ENCODE measurements at places on chromosomes 4 and X.

GRCh38 chrX:154477891-154478477 lies 1.1 kb downstream of the LAGE3 start:
- DNase-seq, result no peak

- peak; percentile 38 for DNase-seq
These were observed 23.2 kb downstream of the PRPS2 start for GRCh38 chrX:12814420-12814819.

DNA sequence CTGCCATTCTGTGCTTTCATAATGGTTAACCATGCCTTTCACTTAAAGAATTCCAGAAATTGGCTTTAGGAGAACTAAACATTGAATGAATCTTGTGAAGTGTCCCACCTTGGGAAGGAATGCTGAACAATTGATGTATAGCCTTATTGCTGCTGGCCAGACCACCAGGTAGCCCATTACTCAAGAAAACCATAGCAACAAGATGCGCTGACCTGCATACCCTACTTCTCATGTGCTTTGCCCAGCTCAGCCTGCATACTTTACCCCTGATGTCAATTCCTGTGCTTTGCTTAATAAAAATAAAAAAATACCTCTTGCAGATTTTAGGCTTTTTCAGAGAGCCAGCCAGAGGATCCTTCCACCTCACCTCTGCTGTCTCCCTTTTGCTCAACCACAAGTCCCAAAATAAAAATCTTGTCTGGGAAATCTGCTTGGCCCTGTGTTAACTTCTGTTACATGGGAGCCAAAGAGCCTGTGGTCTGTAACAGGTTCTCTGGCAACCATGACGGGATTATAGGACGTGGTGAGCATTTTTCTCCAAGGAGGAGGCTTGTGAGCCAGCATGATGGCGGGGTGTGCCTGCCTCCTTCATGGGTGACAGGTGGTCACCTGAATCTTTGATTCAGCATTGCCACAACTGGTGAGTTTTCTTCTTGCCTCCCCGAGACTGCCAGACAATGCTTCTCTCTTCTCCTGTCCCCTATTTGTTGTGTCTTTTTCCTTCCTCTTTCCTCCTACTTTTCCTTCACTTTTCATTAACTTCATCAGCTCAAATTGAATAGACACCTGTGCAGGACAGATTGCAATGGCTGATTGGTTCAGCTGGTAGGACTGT lies 106.8 kb downstream of the ARSJ start:
- DNase-seq, result no peak

DNA sequence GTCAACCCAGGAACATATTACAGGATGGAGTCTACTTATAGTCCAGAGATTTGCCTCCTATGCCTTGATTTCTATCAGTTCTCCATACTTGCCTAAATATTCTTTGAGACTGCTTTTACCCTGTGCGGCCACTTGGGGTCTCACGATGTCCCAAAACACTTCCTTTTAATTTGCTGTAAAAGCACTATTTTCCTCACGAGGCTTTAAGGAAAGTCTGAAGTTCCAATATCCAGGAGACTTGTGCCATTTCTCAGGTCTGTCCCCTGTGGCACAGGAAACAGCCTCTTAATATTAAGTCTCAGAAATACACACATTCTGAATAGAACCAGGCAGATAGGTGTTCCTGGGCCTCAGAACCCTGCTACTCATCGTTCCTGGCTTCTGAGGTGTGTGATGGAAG lies 142.9 kb downstream of the TMEM164 start:
- no peak for DNase-seq

- no peak for DNase-seq
These were observed 75.1 kb downstream of the CHST7 start for GRCh38 chrX:46648660-46649059.

DNA sequence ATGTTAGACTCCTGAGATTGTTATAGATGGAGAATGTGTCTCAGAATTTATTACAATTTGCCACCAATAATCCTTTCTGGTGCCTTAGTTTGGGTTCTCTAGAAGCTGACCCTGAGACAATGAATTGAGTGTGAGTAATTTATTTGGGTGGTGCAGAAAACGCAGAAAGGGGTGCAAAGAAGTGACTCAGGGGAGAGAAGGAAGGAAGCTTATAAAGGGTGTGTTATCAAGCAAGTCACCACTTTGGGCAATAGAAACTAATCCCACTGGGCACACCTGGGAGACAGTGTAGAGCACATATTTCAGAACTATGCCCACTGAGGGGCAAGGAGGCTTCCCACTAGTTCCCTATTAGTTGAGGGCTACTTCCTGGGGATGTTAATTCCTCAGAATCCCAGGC lies 320.6 kb downstream of the MID1IP1 start:
- DNase-seq, result no peak

DNA sequence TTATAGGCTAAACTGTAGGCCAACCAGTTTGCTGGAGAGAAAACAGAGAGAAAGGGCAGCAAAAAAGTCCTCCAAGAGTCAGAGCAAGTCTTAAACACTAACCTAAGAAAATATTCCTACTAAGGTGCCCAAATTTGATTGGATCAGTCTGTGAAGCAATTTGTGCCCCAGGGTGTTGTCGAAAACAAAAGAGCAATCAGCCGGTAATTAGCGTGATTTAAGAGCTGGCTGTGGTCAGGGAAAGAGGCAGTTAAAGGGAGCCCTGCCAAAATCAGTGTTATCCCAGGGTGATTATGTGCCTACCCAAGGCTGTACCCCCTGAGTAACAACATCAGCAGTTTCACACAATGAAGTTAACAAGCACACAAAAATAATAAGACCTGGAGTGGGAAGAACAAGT lies 6.4 kb upstream of the BRWD3 start:
- no peak for DNase-seq

DNA sequence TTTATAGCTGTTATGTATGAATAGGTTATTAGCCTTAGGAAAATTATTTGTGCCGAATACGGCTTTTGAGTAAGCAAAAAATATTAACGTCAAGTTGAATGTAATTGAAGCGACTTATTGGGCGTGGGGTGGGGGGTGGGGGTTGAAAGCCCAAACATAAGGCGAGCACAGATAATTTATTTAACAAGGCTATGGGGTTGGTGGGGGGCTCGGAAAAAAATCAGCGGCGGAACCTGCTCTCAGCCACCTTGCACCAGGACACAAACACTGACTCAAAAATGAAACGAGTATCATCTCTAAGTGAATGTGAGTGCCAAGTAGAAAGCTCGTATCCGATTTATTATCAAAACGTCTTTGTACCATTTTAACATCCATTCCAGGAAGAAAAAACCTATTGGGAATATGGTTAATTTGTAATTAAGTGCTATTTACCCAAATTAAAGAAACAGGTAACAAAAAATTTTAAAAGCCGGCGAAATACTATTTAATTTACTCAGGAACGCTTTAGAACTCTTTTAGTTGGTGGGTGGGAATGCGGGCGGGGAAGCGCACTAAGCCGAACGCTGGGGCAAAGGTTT lies 902 bp upstream of the LARP1B start:
- DNase-seq, result no peak

DNA sequence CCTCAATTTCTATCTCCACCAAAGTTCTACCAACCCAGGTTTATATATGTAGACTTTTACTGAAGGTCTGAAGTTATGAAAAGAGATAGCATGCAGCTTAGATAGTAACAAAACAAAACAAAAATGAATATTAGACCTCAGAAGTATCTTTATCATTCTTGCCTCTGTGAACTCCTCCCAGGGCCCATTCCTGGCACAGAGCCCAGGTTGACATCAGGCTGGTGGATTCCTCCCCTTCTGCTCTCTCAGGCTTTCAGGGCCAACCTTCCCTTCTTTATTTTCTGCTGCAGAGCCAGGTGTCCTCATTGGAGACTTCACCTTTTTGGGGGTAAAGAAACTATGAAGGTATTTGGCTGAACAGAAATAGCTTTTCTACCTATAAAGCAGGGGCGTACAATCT lies 112.8 kb upstream of the PITX2 start:
- DNase-seq, result peak; percentile 18

GRCh38 chrX:54921427-54922021 lies 900 bp downstream of the TRO start:
- peak; percentile 79 for DNase-seq

DNA sequence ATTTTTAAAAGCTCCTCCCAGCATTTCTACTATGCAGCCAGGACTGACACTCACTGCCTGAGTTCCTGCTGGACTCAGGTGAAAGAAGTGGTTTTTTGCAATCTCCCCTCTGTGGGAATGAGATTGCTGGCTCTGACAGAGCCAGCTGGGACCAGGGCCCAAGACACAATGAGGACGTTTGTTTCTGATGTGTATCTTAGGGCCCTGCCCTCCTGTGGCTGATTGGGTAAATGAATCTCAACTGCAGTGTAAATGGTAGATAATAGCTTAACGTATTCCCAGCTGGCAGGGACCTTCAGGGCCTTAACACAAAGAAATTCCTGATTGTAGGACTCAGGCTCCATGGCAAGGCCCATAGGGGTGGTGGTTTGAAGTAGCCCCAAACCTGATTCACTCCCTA lies 85.8 kb upstream of the PRPS1 start:
- peak; percentile 6 for DNase-seq

DNA sequence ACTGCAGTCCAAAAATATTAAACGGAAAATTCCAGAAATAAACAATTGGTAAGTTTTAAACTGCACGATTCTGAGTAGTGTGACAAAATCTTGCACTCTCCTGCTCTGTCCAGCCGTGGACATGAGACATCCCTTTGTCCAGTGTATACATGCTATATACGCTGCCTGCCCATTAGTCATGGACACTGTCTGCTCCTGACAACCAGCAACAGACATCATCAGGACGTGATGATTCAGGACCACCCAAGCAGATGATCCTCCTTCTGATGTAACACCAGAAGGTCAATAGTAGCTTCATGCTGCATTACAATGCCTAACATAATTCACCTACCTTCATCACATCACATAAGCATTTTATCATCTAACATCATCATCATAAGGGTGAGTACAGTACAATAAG lies 36.3 kb downstream of the ATRX start:
- DNase-seq, result no peak

GRCh38 chr4:156811286-156811685 lies 160.3 kb downstream of the PDGFC start:
- no peak for DNase-seq

DNA sequence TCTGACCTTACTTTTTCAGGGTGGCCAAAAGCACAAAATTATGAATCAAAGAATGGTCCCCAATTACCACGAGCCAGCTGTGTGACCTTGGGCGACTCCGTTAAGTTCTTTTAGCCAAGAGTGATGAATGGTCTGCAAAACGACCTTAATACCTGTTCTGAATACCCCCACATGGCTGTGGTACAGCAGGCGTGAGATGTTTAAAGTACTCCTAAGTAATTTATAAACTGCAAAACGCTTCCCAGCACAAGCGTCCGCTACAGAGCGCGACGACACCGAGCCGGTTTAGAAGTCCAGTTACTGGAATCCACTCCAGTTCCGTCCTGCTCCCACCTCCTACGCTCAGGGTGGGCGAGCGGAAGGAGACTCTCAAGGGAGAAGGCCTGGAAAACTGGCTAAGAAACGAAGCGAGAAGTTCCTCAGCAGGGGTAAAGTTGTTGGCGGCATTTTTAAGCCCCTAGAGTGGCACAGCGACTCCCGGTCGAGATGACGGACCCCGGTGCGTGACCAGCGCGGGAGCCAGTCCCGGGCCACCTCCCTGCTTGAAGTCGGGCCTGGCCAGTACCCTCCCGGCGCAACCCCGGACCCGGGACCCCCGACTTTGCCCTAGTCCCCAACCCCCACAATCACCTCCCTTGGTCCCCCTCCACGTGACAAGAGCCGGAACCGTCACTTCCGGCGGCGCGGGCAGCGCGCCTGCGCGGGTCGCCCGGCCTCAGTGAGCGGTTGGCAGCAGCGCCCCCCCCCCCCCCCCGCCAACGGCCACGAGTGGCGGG lies 659 bp upstream of the BMP2K start:
- peak; percentile 86 for DNase-seq

DNA sequence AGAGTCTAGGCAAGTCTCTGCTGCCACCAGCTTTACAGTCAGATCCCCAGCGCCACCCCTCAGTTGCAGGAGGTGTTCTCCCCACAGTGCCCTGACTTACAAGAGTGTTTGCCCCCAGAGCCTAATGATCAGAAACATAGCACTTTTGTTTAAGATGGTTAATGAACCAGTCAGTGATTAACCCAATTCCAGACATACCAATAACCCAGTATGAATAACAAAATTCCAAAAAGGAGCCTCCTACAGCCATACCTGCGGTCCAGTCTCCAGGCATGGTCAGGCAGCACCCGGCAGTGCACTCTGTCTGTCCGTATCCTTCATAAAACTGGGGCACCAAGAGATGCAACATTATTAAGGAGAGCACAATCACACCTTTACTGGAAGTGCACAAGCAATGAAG lies 30.7 kb upstream of the CENPU start:
- no peak for DNase-seq

DNA sequence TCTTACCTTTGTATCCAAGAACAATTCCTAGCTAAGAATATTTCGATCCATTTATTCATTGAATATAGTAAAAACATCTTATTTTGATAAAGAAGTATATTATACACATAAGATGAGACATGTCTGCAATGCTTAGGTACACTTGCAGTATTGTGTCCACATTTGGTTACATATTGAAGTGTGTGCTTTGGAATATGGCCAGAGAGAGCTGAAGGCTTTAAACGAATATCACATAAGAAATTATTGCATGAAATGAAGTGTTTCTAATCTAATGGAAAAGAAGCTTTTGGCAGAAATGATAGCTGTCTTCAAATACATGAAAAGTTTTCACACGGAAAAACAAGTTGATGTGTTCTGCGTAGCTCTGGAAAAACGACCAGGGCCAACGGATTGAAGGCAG lies 516.1 kb upstream of the ZFP42 start:
- no peak for DNase-seq

GRCh38 chrX:104195489-104196084 lies 29.3 kb downstream of the FAM199X start:
- no peak for DNase-seq

- DNase-seq, result no peak
These were observed 3.1 kb downstream of the FRMPD3 start for GRCh38 chrX:107452581-107452980.

DNA sequence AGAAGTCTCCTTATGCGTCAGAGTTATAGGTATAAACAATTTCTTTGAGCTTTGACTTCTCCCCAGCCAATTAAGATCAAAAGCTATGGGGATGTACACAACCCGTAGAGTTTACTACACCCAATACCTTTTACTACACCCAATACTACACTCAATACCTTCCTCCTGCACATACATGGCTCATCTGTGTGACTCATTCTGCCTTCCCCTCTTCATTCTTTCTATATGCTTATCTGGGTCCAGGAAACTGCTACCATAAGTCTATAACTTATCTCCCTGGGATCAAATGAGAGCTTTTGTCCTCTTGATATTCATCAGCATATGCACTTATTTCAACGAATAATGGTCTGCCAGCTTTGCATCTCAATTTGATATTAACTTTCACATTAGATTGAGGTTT lies 28.2 kb downstream of the ANKRD50 start:
- no peak for DNase-seq
